ENCODE measurements at places on chromosomes 5 and 9.

- no peak for DNase-seq
These were observed 3.9 kb upstream of the MAN1B1 start for GRCh38 chr9:137082925-137083290.

DNA sequence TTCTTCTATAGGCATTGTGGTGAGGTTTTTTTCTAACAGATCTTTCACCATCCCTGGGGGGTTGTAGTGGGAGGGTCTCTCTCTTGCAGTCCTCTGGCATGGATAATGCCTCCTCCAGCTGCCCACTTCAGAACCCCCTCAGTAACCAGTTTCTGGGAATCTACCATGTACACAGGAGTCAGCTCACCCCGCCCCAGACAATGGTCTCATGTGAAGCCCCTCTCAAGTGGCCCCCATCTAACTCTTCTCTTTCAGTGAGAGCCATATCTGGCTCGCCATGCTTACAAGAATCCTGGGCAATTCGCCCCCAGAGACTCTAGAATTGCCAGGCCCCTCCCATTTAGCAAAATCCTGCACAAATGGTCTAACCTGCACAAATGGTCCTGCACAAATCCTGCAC is 144.4 kb upstream of the FSTL4 start:
- no peak for DNase-seq

GRCh38 chr5:19975795-19976194 is 12.2 kb downstream of the CDH18 start:
- no peak for DNase-seq

GRCh38 chr9:88724331-88724730 is 189.4 kb downstream of the NXNL2 start:
- DNase-seq: no peak

DNA sequence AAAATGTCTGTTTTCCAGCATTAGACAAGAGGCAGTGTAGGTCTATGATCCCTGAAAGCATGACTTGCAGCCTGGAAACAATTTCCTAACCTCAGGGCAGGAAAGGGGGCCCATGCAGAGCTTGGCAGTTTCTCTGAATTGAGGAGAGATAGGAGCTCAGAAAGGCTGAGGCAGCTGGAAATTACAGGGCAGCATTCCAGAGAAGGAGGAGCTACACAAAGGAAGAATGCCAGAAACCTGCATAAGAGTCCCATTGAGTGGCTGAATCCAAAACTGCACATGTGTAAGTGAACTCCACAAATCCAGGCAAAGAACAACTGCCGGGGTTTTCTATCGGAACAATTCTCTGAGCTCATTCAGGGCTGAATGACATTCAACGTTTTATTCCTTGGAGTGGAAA is 346.8 kb downstream of the PIK3R1 start:
- no peak for DNase-seq

- DNase-seq: no peak
These were observed 232.6 kb upstream of the TNC start for GRCh38 chr9:115350548-115350947.

DNA sequence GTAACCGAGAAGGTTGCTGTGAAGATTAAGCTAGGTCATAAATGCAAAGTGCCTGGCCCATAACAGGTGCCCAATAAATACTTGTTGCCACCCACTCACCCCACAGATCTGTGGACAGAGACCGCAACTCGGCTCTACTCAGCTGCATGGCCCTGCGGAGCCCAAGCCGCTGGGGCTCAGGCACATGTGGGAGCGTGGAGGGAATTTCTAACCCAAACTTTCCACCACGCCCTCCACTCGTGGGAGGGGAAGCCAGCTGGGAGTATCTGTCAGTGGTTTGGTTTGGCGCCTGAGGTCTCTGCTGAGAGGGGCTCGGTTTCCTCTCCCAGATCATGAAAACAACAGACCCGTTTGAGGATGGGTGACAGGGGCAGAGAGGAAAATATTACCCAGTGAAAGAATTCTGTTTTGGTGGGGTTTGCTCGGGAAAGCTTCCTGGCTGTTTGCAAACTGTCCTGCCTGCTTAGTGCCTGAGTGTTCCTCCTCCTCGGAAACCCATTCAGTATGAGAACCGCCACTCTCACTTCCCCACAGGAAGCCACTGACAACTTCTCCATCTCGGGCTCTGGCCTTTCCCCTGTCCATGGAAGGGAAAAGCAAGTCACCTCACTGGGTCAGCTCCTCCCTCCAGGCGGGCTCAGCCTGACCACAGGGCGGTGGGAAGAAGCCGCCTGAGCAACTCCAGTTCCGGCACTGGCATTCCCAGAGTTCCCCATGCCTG is 60.1 kb downstream of the RGS3 start:
- peak; percentile 58 for DNase-seq

DNA sequence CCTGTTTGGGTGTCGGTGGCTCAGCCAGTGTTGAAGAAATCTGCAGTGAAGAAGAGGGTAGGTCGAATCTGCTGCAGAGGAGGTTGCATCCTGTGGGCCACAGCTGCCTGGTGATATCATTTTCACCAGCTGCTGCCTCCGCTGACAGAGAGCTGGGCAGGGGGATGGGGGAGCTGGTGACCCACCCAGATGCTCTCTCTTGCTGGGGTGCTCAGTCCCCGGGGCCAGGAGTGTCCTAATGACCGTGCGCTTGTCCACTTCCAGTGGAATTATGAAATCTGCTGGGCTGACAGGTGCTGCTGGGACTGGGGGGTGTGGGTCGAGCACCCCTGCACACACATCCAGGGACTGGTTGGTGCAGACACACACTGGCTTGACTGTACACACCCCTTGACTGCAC is 83.2 kb upstream of the IRX4 start:
- DNase-seq: no peak

GRCh38 chr5:54932789-54933188 is 52.6 kb downstream of the ESM1 start:
- no peak for DNase-seq

DNA sequence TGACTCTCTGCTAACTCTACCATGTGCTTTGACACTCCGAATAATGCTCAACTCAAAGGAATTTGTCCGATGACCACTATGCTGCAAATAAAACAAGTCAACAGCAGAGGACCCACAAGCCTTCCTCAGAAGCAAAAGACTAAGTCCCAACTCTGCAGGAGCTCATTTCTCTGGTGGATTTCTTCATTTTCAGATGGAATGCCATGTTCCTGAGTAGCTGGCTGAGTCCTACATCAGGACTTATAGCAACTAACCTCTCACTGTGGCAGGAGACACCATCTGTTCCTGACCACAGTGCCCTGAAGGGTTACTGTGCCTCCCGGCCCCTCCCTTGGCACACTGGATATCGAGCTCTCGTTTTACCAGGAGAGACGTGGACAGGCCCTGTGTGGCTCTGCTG is 20.8 kb downstream of the LHFPL2 start:
- no peak for DNase-seq

- no peak for DNase-seq
These were observed 26.2 kb upstream of the ARSB start for GRCh38 chr5:79011219-79011836.

GRCh38 chr5:118989816-118990215 is 1.5 kb upstream of the DTWD2 start:
- DNase-seq: no peak

- no peak for DNase-seq
These were observed 3.9 kb downstream of the PPP3R2 start for GRCh38 chr9:101590901-101591300.

GRCh38 chr5:137070521-137070920 is 428.6 kb downstream of the SPOCK1 start:
- DNase-seq: no peak

- DNase-seq: no peak
These were observed 164.1 kb downstream of the HSD17B3 start for GRCh38 chr9:96137671-96138429.

DNA sequence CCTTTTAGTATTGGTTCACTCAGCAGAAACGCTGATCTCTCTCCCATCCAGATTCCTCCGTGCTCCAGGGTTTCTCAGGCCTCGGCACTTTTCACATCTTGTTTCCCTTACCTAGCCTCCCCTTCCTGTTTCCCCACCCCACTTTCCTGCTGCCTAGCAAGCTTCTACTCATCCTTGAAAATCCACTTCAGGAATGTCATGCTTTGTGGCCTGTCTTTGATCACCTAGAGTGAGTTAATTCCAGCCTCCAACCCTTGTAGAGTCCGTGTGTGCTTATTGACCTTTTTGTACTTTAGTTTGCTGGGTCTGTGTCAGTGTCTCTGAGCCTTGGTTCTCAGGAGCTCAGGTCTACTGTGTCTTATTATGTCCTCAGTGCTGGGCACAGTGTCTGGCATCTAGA is 116.6 kb downstream of the AOPEP start:
- no peak for DNase-seq

DNA sequence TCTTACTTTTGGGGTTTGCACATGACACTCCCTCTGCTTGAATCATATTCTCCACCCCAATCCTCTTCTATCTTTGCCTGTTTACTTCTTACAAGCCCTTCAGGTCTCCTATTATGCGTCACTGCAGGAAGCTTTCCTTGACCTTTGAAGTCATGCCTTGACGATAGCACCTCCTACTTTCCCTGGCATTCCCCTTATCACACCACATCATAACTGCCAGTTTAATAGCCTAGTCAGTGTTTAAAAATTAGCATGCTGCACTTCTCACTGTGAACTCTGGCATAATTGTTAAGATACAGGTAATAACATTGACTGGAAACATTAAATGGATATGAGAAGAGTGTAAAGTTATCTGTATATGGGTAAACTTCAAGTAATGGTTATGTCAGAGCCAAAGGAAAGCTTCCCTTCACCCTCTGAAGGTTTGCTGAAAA is 37.1 kb upstream of the CEP120 start:
- DNase-seq: peak; percentile 58

- no peak for DNase-seq
These were observed 14.0 kb downstream of the IL33 start for GRCh38 chr9:6229619-6230018.

DNA sequence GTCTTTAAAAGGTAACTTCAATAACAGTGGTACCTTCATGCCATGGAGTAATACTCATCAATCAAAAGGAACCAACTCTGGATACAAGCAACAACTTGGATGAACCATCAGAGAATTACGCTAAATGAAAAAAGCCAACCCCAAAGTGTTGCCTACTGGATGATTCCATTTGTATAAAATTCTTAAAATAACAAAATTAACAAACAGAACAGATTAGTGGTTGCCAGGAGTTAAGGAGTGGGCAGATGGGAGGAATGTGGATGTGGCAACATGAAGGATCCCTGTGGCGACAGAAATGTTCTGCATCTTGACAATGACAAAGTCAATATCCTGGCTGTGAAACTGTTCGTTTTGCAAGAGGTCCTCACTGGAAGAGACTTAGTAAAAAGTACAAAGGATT is 50.5 kb downstream of the SPTLC1 start:
- no peak for DNase-seq

Data from stimulated activated CD4-positive, alpha-beta T cell treated with anti-CD3 and anti-CD28 coated beads, Interleukin-4, amount 100 ng/mL, for 4 hours (primary cell).